Endothelial cell (in vitro differentiated cells): ENCODE measurements at places on chromosomes 13 and 19. TPM values are rescaled to one million over a fixed set of nuclear protein-coding genes. Genes with fewer than 3 reads are reported as not detected.

- no peak for DNase-seq
Observed at GRCh38 chr13:99123101-99124045, 77.3 kb upstream of the UBAC2 start.

- DNase-seq: no peak
Observed at GRCh38 chr13:49366841-49367240, 77.0 kb downstream of the CAB39L start.

DNA sequence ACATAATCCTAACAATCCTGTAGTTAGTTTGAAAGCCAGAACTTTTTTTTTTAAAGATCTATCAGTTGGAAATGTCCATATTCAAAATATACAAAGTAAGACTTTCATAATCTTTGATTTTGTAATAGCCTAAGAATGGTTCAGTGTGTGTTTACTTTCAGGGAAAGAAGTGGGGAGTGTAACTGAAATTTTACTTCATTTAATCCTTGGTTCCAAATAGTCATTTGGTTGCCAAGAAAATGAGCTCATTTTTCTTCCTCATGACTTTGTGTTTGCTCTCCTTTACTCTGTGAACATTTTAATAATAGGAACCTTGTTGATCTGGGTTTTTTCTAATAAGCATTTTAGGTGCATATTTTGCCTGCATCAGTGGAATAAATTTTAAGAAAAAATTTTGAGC, 278.8 kb downstream of the SLITRK6 start:
- DNase-seq: no peak

- DNase-seq: no peak
Observed at GRCh38 chr19:51123381-51123800, 1.3 kb upstream of the SIGLEC9 start.

- DNase-seq: no peak
Observed at GRCh38 chr13:35255241-35255640, 221.2 kb downstream of the MAB21L1 start.

DNA sequence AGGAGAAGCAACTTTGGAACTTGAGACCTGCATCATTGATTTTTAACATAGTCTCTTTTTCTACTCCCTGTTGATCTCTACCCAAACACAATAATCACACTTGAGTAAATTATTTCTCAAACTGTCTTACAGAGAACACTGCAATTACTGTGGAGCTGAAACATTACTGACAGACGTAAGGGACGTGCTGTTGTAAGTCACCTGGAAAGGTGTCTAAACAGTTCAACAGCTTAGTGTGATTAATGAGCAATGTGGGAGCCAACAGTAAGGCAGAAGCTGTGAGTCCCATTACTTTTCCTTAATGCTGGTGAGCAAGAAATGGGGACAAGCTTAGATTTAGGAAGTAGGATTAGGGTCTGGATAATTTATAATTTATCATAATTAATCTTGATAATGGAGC, 265.7 kb downstream of the DLEU7 start:
- no peak for DNase-seq

GRCh38 chr13:99083981-99084380, 106.1 kb upstream of the DOCK9 start:
- no peak for DNase-seq

DNA sequence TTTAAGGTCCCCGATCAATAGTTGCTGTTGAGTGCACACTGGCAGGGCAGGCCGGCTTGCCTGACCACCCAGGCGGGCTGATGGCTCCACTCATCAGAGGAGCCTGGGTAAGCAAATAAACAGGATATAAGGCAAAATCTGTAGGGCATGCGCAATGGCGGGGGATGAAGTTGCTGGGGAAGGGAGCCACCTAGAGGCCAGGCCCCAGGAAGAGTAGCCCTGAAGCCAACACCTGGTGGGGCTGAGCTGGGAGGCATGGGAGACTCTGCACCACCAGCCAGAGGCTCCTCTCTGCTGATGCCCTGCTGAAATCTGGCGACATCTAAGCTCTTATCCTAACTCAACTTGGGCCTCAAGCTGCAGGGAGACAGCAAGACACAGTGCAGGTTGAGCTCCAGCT, 324.3 kb downstream of the ZNF536 start:
- peak; percentile 48 for DNase-seq

DNA sequence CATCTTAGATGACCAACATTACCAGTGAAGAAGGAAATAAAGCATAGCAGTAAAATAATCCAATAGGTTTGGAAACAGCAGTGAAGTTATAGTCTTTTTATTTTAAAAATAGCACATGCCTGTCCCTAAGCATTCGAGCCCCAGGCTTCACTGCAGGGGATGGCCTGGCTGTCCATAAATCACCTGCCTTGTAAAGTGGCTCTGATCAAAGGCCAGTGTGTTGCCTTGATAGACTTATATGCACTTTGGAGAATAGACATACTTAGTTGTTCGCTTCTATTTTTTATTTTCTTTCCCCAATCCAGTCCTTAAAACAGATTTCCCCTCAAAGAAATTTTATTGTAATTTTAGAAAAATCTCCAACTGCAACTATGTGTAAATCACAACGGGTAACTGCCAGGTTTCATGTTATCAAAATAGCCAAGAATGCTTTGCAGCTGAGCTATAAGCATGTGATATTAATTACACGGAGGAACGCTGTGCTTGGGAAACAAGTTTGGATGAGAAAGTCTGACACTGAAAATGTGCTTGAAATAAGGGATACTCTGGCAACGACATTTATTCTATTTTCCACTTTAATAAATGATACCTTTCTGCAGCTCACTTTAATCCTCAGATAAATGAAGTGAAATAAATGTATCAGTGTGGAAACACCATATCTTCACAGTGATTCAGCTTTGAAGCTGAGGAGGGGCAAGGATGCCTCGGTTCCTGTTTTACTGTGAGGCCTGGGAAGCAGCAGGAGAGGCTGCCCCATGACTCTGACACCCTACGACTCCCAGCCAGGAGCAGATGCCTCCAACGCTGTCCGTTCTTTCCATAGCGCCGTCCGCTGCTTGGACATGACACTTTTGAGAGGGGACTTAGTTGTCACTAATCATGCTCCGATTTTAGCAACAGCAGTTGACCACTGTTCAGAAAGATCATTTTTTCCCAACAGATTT, 5.5 kb upstream of the METTL21C start:
- DNase-seq: no peak

DNA sequence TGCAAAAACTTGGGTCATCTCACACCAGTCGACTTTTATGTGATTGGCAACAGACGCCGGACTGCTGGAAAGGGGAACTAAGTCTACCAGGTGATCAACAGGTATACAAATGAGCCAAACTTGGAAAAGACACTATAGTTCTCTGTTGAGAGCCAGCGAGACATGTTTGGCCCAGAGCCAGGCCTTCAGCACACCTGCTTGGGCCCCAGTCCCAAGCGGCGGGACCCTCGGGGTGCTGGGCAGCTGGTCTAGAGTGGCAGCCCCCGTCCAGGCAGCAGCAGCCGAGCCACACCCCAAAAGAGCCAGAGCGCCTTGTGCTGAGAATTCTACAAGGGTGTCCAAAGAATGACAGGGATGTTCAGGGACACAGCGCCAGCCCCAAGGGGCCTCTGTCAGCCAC, 28.0 kb downstream of the NAXD start:
- DNase-seq: no peak

- DNase-seq: no peak
Observed at GRCh38 chr19:5261156-5261890, 79.3 kb downstream of the PTPRS start.

- DNase-seq: no peak
Observed at GRCh38 chr19:41707871-41708371, 505 bp upstream of the CEACAM5 start.

DNA sequence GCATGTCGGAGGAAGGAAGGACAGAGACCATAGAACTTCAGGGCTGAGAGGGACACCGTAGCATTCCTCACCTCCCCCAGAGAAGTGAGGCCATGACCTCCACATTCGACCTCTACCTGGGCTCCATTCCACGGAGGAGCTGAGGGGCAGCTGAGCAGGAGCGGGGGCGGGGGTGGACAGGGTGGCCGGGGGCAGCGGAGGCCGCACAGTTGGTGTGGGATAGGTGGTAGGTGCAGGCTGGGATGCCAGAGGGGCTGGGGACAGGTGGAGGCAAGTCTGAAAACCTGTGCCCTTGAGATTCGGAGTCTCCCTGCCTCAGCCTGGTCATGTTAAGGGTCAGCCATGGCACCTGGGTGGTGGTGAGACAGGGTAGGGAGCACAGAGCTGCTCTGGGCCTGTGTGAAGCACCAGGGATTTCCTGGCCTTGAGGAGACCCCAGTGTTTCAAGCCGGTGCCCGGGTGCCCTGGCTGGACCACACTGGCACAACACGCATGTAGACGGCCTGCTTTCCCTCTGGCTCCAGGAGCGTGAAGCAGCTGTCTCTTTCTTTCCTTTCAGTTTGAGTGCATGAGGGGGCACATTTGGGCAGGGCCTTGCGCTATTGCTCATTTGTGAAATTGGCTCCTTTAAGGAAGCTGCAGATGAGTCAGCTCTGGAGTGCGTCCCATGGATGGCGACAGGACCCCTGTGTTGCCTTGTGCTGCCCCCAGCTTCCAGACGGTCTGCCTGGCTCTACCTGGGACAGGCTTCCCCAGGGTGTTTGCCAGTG, 51.8 kb downstream of the TSSK6 start:
- DNase-seq: no peak

GRCh38 chr13:87769445-87769844, 98.3 kb downstream of the SLITRK5 start:
- no peak for DNase-seq

DNA sequence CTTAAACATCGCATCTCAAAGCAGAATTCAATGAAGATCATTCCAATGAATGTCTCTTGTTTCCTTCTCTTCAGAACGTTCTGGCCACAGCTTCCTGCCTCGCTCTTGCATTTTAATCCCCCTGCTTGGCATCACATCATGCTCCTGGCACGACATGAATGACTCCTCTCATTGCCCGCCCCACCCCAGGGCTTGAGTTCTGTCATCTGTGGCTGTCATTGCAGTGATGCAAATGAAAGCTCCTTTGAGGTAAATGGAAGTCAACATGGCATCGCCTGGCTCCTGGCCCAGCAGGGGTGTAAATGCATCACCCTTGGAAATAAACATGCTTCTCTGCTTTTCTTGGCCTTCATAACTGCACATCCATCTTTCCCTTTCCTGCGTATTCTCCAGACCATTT, 48.6 kb downstream of the SCEL start:
- no peak for DNase-seq

DNA sequence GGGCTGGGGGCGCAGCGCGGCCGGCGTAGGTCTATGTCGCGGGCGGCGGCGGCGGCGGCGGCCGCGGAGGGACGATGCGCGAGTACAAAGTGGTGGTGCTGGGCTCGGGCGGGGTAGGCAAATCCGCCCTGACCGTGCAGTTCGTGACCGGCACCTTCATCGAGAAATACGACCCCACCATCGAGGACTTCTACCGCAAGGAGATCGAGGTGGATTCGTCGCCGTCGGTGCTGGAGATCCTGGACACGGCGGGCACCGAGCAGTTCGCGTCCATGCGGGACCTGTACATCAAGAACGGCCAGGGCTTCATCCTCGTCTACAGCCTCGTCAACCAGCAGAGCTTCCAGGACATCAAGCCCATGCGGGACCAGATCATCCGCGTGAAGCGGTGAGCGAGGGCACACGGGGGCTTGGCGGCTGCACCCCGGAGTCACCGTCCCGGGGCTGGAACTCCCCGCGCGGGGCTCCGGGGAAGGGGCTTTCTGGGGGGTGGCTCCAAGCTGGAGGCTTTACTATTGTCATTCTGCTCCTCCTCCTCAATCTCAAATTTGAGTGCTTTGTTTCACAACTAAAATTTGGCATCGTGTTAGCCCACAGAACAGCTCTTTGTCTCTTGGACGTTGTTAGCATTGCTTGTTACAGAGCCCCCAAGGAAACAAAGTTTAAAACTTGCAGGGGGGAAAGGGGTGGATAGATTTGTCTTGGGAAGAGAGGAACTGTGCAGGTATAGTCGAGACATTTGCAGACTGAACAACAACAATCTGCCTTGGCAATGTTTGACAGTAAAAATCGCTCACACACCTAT, 630 bp downstream of the RAP2A start:
- peak; percentile 43 for DNase-seq

DNA sequence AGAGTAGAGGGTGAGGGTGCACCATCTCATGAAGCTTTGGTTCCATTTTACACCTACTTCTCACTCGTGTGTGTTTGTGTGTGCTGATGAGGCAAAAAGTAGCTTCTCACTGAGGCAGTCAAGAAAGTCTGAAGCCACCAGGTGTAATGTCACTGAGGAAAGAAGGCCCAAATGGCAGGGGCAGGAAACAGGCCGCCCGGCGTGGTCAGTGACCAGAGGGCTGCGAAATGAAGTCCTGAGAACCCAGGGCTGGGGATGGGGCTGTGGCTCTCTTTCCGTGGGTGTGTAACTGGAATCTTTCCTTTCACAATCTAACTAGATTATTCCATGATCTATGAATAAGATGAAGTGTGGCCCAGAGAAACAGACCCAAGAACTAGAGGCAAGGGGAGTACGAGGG, 25.5 kb upstream of the TFDP1 start:
- DNase-seq: no peak

GRCh38 chr13:65724226-65724625, 1505.9 kb downstream of the PCDH9 start:
- no peak for DNase-seq

DNA sequence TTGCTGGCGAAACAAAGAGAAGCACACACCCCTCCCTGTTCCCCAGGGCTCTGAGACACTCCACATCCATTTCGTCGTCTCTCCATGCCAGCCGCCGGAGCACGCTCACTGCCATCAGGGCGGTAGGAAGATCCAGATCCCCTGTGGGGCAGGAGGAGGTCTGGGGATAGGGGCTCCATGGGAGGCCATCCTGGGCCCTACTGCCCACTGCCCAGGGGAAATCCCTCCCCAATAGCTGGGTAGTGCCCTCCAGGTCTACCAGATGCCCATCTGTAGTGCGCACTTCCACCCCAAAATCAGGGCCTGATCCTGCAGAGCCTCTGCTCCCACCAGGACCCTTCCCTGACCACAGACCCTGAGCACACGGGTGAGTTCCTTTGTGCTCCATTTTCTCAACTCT, 80.3 kb downstream of the EFNB2 start:
- no peak for DNase-seq

DNA sequence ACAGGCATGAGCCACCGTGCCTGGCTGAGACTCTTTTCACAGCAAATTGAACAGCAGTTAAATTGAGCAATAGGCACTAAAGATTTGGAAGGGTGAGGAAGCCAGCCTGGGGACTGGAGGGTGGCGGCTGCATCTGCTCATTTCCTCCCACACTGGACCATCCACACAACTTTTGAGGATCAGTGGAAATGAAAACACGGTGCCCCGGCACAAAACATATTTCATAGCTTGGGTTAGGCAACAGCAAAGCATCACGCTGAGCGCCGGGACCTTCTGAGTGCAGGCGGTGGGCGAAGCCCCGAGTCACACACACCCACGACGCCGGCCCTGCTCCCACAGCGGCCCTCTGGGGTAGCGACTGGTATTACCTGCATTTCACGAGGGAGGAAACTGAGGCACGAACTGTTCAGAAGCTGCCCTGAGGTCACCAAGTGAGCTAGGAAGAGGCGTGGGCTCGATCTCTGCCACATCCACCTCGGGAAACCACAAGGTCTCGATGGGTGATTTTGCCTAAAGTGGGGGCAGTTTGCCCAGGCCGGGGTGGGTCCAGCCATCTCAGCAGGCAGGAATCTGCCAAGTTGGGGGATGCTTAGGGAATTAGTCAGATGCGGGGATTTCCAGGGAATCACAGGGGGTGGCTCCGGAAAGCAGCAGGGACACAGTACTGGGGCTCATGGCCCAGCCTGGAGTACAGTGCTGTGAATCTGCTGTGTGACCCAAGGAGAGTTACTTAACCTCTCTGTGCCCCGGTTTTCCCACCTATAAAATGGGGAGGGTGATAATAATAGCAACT, 3.5 kb upstream of the SBNO2 start:
- DNase-seq: no peak

Gene CASP14
- not detected for total RNA-seq

Gene NLRP11
- total RNA-seq: not detected

Gene PDS5B
- total RNA-seq: 72.3 TPM

Gene CACNA1A
- total RNA-seq: 9.0 TPM

Gene RDH8
- total RNA-seq: not detected

Gene NCLN
- total RNA-seq: 63.0 TPM

Gene CUL4A
- 55.8 TPM for total RNA-seq
